Activated T-cell treated with anti-CD3 and anti-CD28 coated beads, Interleukin-2, amount 50 U/mL, for 72 hours (primary cell): ENCODE measurements at places on chromosomes 4 and X. TPM values are rescaled to one million over a fixed set of nuclear protein-coding genes. Genes with fewer than 3 reads are reported as not detected.

Gene RRAGB
- total RNA-seq, result 10.9 TPM

DNA sequence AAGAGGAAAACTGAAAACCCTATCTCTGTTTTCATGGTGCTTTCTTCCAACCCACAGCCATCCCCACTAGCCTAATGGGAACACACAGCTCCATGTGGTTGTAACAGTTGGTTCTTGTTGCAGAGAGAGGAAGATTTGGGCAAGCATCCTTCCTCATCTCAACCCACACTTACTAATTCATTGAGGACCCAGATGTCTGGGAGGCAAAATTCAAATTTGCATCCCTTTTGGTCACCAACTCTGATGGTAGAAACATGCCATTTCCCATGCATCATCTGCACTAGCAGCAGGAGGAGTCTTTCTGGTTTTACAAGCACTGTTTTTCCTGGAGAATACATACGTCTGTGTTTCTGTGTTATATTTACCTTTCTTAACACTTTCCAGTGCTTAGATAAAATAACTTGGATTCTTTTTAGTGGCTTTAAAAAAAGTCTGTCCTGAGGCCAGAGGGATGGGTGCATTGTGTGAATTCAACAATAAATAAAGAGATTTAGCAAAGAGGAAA, 301.0 kb downstream of the KCTD8 start:
- DNase-seq, result no peak

Gene CTAG2
- not detected for total RNA-seq

GRCh38 chr4:112938461-112939058, 110.9 kb upstream of the ANK2 start:
- no peak for DNase-seq

- no peak for DNase-seq
Measured at GRCh38 chr4:156915221-156915620, 56.4 kb downstream of the PDGFC start.

DNA sequence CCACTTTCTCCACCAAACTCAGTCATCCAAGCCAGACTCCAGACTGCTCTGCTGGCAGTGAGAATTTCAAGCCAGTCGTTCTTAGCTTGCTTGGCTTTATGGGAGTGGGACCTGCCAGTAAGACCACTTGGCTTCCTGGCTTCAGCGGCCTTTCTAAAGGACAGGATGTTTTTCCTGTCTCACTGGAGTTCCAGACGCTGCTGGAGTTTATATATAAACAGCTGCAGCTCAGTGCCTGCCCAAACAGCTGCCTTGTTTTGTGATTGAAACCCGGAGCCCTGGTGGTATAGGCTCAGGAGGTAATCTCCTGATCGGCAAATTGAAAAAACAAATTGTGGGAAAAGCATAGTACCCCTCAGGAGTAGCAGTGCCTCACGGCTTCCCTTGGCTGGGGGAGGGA, 1165.8 kb upstream of the ADGRL3 start:
- DNase-seq, result no peak

- no peak for DNase-seq
Measured at GRCh38 chr4:2320746-2321145, 58.8 kb upstream of the MXD4 start.

- peak; percentile 24 for DNase-seq
Measured at GRCh38 chr4:100106982-100107381, 83.3 kb downstream of the DDIT4L start.

DNA sequence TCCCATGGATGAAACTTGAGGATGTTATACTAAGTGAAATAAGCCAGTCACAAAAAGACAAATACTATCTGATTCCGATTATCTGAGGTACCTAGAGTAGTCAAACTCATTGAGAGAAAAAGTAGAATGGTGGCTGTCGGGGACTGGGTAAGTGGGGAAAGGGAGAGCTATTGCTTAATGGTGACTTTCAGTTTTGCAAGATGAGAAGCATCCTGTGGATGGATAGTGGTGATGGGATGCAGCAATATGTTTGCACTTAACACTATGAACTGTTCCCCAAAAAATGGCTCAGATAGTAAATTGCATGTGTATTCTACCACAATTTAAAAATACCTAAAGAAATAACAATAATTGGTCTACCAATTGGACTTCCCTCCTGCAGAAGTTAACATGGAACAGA, 181.5 kb downstream of the SHROOM3 start:
- no peak for DNase-seq

DNA sequence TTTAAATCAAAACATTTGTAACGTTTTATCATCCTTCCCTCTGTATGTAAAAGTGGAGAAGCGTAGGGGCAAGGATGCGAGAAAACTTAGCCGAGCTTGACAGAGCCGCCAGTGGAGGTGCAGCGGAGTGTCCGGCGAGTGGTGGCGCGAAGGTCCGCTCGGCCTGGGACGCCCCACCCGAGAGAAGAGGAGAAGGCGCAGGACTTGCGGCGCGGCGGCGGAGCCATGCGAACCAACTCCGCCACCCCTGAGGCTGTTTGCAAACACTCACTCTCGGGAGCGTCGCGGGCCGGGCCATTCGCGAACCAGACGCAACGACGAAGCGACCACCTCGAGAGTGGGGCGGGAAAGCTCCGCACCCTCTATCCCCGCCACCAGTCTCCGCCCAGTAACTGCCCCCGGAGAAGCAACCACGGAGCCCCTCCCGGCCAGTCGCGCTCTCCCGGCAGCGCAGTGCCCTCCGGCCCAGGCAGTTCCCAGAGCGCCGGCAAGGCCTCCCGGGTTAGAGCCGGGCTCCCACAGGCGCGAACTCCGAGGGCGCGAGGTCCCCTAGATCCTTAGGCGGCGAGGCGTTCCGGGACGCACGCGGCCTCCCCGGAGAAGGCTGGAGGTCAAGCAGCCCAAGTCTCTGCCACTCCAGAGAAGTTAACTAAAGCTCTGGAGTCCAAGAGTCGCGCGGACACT, 2.3 kb upstream of the MAB21L2 start:
- no peak for DNase-seq

- DNase-seq, result no peak
Measured at GRCh38 chr4:27251771-27252170, 391.1 kb downstream of the STIM2 start.

GRCh38 chr4:184294606-184295133, 77.0 kb upstream of the ENPP6 start:
- DNase-seq, result no peak

GRCh38 chr4:2714061-2714770, 41.9 kb downstream of the TNIP2 start:
- DNase-seq, result peak; percentile 27

Gene MAGED4
- total RNA-seq, result 0.86 TPM

- no peak for DNase-seq
Measured at GRCh38 chrX:40205471-40205870, 107.7 kb upstream of the BCOR start.

GRCh38 chr4:36523182-36523581, 241.8 kb downstream of the DTHD1 start:
- DNase-seq, result no peak

GRCh38 chr4:15963001-15963451, at the start of gene FGFBP2:
TSS of gene FGFBP2 (minus strand) at chr4:15963175. CDS start at chr4:15963129, 46 bp downstream.
- peak; percentile 76 for DNase-seq

GRCh38 chr4:78039678-78040077, 17.4 kb upstream of the FRAS1 start:
- DNase-seq, result no peak

DNA sequence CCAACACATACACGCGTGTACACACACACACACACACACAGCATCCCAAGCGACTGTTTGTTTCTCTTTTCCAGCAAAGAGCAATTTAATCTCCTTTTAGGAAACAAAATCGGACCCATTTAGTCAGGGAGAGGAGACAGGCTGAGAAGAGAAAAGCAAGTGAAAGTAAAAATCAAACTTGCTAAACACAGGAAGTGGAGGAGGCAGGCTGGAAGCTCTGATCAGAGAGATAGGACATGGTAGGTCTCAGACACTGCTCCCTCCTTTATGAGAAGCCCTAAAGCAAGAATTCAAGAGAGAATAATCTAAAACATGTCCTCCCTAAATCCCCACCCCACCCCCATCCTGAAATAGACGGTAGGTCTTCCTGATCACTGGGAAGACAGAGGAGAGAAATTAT, 62.3 kb downstream of the GPC3 start:
- DNase-seq, result peak; percentile 12

DNA sequence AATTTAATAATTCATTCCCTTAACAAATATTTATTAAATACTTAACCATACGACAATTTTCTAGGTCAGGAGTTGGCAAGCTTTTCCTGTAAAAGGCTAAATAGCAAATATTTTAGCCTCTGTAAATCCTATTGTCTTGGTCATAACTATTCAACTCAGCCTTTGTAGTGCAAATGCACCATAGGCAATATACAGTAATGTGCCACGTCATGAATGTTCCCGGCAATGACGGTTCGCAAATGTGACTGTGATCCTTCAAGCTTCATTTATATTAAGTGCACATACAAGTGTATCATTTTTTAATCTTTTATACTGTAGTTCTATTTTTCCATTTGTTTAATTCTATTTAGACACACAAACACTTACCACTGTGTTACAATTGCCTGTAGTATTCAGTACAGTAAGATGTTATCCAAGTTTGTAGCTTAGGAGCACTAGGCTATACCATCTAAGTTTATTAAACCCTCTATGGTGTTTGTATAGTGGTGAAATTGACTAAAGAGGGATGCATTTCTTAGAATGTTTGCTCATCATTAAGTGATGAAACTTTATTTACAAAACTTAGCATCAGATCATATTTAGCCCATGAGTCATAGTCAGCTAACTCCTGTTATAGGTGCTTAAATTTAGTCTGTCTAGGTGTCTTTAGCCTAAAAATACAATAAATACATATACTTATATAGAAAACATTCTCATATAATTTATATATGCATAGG, 553.6 kb downstream of the STPG2 start:
- no peak for DNase-seq

DNA sequence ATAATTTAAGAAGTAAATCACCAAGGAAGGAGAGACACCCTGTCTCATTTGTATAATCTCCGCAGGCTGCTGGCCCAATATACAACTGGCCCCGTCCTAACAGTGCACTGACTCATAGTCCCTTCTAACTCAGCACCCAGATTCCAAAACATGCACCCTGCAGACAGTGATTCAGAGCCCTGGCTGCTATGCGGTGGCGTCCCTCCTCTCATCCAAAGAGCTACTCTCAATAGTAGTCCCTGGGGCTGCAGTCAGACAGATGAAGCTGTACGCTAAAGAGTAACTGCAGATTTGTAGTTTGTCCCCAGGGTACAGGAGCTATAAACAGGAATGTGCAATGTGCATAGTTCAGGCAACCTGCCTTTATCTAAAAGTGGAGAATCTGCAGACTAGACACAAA, 23.0 kb downstream of the GABRA3 start:
- no peak for DNase-seq

Gene PHEX
- 1.4 TPM for total RNA-seq

- no peak for DNase-seq
Measured at GRCh38 chr4:47567511-47567910, 82.4 kb downstream of the ATP10D start.
